ENCODE measurements at places on chromosomes 1 and 21. TPM values are rescaled to one million over a fixed set of nuclear protein-coding genes. Genes with fewer than 3 reads are reported as not detected.

PROX1 gene
- 0.22 TPM for total RNA-seq

DNA sequence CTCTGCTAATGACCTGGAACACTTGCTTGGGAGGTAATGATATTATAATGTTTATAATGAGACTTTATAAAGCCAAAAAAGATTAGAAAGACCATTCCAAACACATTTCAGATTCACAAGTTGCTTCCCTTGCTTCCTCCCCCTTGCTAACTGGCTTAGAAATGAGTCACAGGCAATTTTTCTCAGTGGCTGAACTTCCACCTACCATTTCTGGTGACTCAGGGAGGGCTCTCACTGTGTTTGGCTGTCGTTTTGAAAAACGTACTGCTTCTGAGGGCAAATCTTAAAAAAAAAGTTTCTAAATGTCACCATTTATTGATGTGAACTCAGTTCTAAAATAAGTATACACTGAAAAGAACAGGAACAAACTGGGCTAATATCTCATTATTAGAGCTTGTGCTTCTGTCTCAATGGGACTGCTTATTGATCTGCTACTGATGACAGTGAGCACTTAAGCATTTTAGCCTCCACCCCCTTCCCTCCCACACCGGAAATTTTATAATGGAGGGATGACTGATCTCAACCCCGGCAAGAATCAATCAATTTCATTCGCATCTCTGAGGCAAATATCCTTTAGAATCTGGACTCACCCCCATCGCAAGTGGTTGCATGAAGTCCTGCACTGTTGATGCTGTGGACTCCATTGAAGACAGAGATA, 278.3 kb downstream of the KCTD3 start:
- no peak for DNase-seq
- no peak overlapping the region for H3K4me3 ChIP-seq
- H3K36me3 ChIP-seq, result no peaks in the 10 kb centered on the region
- no peaks in the 10 kb centered on the region for H3K27me3 ChIP-seq
- H3K27ac ChIP-seq, result no peak overlapping the region
- no peaks in the 10 kb centered on the region for H3K4me1 ChIP-seq

LDLRAD1 gene
- total RNA-seq, result not detected

- peaks cover 32% of the 10 kb centered on the region for H3K36me3 ChIP-seq
- peaks cover 2% of the 10 kb centered on the region for H3K4me1 ChIP-seq
- no peaks in the 10 kb centered on the region for H3K27me3 ChIP-seq
- DNase-seq, result no peak
Observed at GRCh38 chr1:113765306-113766230, 6.3 kb upstream of the PHTF1 start.

DNA sequence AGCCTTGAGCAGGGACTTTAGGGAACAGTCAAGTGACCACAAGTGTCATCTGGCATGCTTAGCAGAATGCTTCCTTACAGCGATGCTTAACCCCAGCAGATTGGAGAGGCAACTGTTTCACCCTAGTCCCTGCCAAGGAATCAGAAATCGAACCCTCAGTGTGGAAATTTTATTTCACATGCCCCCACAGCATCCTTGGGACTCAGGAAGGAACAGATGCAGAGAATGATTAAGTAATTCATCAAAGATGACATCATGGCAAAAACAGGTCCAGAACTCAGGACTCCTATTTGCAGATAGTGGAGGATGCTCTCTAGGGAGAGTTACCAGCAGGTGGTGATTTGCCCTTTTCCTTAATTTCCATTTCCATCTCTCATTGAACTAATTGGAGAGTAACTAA, 333.0 kb upstream of the KAZN start:
- H3K4me1 ChIP-seq, result no peaks in the 10 kb centered on the region
- no peak overlapping the region for H3K4me3 ChIP-seq
- no peaks in the 10 kb centered on the region for H3K36me3 ChIP-seq
- H3K27me3 ChIP-seq, result peaks cover under 1% of the 10 kb centered on the region

GRCh38 chr1:43651188-43651587, 1.2 kb downstream of the KDM4A start:
- H3K27me3 ChIP-seq, result no peaks in the 10 kb centered on the region
- H3K27ac ChIP-seq, result no peak overlapping the region
- peak overlapping the region; percentile 80 for H3K4me3 ChIP-seq
- peaks cover 6% of the 10 kb centered on the region for H3K36me3 ChIP-seq
- H3K4me1 ChIP-seq, result peaks cover 10% of the 10 kb centered on the region

GRCh38 chr1:46248122-46248920, 758 bp downstream of the RAD54L start:
- peak overlapping the region; percentile 6 for H3K27ac ChIP-seq
- no peaks in the 10 kb centered on the region for H3K27me3 ChIP-seq
